ENCODE measurements at places on chromosomes 12 and 14. TPM values are rescaled to one million over a fixed set of nuclear protein-coding genes. Genes with fewer than 3 reads are reported as not detected.

GRCh38 chr14:38883127-38883526, 219.9 kb downstream of the SEC23A start:
- H3K4me1 ChIP-seq: no peaks in the 10 kb centered on the region
- no peak overlapping the region for H3K4me3 ChIP-seq
- H3K27ac ChIP-seq: no peak overlapping the region
- no peaks in the 10 kb centered on the region for H3K27me3 ChIP-seq
- H3K36me3 ChIP-seq: no peaks in the 10 kb centered on the region

- H3K27me3 ChIP-seq: peaks cover 29% of the 10 kb centered on the region
- H3K4me3 ChIP-seq: no peak overlapping the region
- DNase-seq: no peak
- H3K4me1 ChIP-seq: no peaks in the 10 kb centered on the region
These were observed 801.4 kb downstream of the FLRT2 start for GRCh38 chr14:86331341-86331740.

BEST3 gene
- total RNA-seq: not detected

- H3K4me1 ChIP-seq: no peaks in the 10 kb centered on the region
- no peak overlapping the region for H3K27ac ChIP-seq
- H3K27me3 ChIP-seq: no peaks in the 10 kb centered on the region
- DNase-seq: no peak
- H3K36me3 ChIP-seq: no peaks in the 10 kb centered on the region
- H3K4me3 ChIP-seq: no peak overlapping the region
These were observed 1788.7 kb upstream of the FLRT2 start for GRCh38 chr14:83741269-83741668.

TRPV4 gene
- total RNA-seq: 14.0 TPM

OASL gene
- not detected for total RNA-seq

TMCC3 gene
- total RNA-seq: 4.2 TPM

DNA sequence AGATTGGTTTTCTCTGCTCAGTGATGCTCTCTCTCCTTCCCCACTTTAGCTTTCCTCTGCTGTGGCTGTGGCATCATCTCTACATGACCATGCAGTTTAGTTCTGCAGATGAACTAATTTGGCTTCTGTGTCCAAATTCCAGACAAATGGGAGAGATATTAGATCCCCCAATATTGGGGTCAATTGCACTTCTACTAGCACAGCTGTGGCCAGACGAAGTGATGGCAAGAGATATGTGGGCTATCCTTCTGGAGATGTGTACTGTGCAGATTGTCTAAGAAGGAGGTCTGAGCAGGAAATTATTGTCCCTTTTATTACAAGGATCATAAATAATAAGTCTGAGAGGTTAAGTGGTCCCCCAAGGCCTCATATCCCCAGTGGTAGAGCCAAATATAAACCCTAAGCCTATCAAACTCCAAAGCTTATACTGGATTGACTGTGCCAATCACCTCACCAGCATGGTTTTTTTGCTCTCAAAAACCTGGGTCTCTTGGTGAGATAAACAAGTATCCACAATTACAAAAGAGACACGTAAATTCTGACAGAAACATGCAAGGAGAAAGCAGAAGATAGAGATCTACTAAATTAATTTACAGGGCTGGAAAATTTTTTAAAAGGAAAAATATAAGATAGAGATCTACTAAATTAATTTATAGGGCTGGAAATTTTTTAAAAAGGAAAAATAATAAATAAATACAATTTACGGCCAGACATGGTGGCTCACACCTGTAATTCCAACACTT, 29.1 kb upstream of the GCH1 start:
- no peaks in the 10 kb centered on the region for H3K27me3 ChIP-seq
- no peak overlapping the region for H3K4me3 ChIP-seq
- H3K4me1 ChIP-seq: no peaks in the 10 kb centered on the region
- no peaks in the 10 kb centered on the region for H3K36me3 ChIP-seq

GRCh38 chr14:63773504-63773903, 45.6 kb upstream of the SGPP1 start:
- H3K27ac ChIP-seq: no peak overlapping the region
- H3K4me3 ChIP-seq: no peak overlapping the region
- H3K36me3 ChIP-seq: no peaks in the 10 kb centered on the region
- no peaks in the 10 kb centered on the region for H3K27me3 ChIP-seq

GRCh38 chr12:111359231-111359913, 9.5 kb downstream of the PHETA1 start:
- no peak overlapping the region for H3K4me3 ChIP-seq
- peak overlapping the region; percentile 13 for H3K27ac ChIP-seq
- H3K36me3 ChIP-seq: no peaks in the 10 kb centered on the region
- H3K4me1 ChIP-seq: peaks cover 3% of the 10 kb centered on the region
- no peaks in the 10 kb centered on the region for H3K27me3 ChIP-seq
- DNase-seq: no peak

- no peaks in the 10 kb centered on the region for H3K27me3 ChIP-seq
- no peak for DNase-seq
- H3K4me3 ChIP-seq: no peak overlapping the region
- no peaks in the 10 kb centered on the region for H3K36me3 ChIP-seq
- H3K27ac ChIP-seq: no peak overlapping the region
- H3K4me1 ChIP-seq: peaks cover 2% of the 10 kb centered on the region
These were observed 5.6 kb upstream of the ALDH2 start for GRCh38 chr12:111761099-111761498.

KCNH5 gene
- total RNA-seq: 2.5 TPM

TAS2R19 gene
- total RNA-seq: 3.3 TPM

- no peak overlapping the region for H3K4me3 ChIP-seq
- no peaks in the 10 kb centered on the region for H3K27me3 ChIP-seq
- no peaks in the 10 kb centered on the region for H3K4me1 ChIP-seq
These were observed 10.0 kb downstream of the BBOF1 start for GRCh38 chr14:74029136-74029535.

GPD1 gene
- total RNA-seq: 1.1 TPM

DNA sequence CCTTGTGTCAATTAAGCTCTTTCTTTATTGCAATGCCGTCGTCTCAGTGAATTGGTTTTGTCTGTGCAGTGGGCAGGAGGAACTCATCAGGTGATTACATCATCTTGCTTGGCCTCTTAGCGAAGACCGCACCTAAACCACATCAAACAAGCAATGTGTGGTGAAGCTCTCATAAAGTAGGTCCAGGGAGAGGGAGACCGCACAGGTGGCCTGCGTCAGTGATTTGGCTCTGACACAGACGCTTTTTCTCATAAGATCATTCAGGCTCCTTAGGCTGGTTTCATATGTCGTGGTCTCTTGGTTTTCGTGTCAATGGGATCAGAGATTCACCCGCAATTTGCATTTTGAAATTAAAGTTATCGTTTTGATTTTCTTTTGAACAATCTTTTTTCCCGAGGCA, 6.7 kb upstream of the TESC start:
- H3K36me3 ChIP-seq: no peaks in the 10 kb centered on the region
- H3K4me3 ChIP-seq: no peak overlapping the region
- H3K27me3 ChIP-seq: no peaks in the 10 kb centered on the region
- no peak overlapping the region for H3K27ac ChIP-seq
- peaks cover 2% of the 10 kb centered on the region for H3K4me1 ChIP-seq

DDN gene
- total RNA-seq: 0.33 TPM

CELA1 gene
- not detected for total RNA-seq

Data from endodermal cell (in vitro differentiated cells).